NT2/D1 (cell line): ENCODE measurements at places on chromosomes 1 and 21.
A peak's percentile ranks its signal among the peaks of the same experiment; 100 is the strongest.

- DNase-seq = no peak
Measured at GRCh38 chr1:202664083-202664482, 46.2 kb downstream of the SYT2 start.

- no peak for DNase-seq
Measured at GRCh38 chr1:223083831-223084230, 59.2 kb downstream of the TLR5 start.

GRCh38 chr1:93448292-93448982, 519 bp downstream of the FNBP1L start:
- peak; percentile 32 for DNase-seq

GRCh38 chr1:18646786-18647410, 16.3 kb downstream of the PAX7 start:
- no peak for DNase-seq

DNA sequence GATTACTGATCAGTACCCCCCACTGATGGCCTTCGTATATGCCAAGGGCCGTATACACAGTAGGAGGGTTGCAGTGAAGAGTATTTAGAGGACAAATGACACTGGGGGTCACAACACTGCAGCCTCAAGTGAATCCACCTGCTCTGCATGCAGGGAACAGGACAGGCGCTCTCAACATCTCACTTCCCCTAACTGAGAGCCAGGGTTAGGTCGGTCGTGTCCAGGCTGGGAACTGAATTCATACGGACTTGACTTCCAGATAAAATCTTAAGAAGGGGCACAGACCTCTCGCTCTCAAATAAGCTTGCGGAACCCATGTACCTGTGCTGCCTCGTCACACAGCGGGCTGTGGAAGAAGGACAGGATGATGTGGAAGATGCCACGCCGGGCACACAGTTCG, 22.8 kb downstream of the MRAP start:
- DNase-seq = no peak

DNA sequence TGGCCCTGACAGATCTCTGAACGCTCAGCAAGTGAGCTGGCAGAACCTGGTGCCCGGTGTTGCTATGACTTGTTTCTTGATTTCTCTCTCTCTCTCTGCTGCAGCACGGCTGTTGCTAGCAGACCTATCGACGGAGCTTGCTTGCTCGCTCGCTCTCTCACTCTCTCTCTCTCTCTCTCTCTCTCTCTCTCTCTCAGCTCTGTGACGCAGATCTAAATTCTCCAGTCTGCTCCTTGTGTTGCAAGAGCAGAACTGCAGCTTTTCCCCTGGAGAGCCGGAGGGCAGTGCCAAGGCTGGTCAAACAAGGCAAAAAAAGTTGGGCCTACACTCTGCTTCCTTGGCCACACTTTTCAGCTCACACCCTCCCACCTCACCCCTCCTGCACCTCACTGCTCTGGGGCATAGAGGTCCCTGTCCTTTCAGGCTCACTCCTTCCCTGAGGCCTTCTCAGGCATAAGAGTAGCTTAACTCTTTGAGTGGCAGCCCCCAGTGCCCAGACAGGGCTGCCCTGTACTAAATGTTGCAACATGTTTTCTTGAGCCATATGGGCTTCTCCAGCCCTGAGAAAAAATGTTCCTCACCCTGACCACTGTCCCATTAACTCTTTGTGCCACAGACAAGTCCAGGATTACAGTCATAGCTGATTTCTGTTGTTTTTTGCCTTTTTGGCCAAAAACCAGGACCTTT, 72.2 kb downstream of the CD46 start:
- DNase-seq = peak; percentile 55

GRCh38 chr1:22615886-22616285, 20.5 kb upstream of the C1QA start:
- DNase-seq = no peak

- no peak for DNase-seq
Measured at GRCh38 chr1:33141216-33141615, 40.6 kb downstream of the TRIM62 start.

DNA sequence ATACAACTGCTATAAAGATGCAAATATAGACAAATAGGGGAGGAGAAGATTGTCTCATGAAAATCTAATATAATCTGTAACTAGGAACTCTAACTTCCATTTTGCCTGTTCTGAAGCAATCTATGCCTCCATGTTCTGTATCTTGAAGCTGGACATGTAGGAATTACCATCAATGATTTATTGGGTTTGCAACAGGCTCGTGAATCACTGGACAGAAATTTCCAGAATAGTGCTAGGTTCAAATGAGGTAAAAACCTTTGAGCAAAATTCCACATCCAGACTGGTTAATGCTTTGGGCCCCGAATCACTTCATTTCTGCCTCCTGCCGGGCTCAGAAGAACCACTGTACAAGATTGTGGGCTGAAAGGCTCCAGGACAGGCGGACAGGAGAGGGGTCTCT, 110.7 kb upstream of the CTTNBP2NL start:
- DNase-seq = no peak

DNA sequence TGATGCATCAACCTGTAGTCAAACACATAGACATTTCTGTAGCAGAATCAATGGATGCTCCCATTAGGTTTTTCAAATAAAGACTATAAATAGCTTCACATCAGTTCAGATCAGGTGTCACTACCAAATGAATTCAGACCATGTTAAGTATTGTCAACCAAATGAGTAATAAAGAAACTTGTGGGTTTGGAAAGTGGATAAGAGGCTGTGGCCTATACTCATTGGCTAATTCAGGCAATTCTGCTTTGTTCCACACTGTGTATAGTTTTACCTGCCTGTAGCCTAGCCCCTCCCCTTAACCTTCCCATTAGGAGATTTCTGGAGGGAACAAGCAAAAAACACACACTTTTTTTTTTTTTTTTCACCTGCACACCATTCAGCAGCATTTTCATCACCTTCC, 321.2 kb downstream of the HLX start:
- no peak for DNase-seq

GRCh38 chr1:2384941-2385481, 6.3 kb downstream of the MORN1 start:
- DNase-seq = no peak

DNA sequence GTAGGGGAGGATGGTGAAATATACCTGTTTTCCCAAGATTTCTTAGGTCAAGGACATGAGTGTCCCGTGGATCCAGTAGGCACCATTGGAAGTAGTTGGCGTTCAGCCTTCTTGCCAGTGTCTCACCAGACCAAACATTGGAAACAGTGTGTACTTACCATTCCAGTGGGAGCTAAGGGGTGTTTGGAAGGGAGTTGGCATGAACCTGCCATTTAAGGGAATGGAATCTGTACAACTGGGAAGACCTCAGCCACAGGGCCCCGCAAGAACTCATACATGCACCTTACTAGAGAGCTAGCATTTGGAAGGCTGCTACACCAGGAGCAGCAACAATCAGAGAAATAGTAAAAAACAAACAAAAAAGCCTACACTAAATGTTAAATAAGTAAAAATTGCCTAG, 12.7 kb downstream of the ATP5PF start:
- DNase-seq = no peak

GRCh38 chr1:151980287-151981177, 13.1 kb downstream of the S100A10 start:
- no peak for DNase-seq

DNA sequence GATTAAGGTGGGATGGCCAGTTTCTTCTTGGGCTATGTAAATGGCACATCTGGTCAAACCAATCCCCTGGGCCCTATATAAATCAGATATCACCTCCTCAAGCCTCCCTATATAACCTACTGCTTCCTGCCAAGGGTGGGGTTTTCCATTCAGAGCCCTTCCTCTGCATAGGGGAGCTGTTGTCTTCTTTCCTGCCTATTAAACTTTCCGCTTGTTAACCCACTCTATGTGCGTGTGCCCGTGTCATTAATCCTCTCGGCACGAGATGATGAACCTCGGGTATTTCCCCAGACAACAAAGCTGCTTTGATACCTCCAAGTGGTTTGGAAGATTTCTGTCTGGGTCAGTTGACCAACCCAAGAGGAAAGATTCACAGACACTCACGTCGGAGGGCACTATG, 19.3 kb upstream of the SERTAD4 start:
- DNase-seq = no peak

DNA sequence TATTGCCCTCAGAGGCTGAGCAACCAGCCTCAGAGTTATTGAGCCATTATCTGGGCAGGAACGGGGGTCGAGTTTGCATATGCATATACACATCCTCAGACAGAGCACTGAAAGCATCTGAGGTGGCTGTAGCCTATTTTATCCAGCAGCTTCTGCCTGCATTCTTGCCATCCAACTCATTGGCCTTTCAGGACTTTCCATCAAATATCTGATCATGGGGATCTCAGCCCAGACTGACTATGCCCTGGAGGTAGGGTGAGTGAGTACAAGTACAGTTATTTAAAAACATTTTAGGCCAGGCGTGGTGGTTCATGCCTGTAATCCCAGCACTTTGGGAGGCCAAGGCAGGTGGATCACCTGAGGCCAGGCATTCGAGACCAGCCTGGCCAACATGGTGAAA, 1.8 kb upstream of the MTF1 start:
- DNase-seq = no peak

DNA sequence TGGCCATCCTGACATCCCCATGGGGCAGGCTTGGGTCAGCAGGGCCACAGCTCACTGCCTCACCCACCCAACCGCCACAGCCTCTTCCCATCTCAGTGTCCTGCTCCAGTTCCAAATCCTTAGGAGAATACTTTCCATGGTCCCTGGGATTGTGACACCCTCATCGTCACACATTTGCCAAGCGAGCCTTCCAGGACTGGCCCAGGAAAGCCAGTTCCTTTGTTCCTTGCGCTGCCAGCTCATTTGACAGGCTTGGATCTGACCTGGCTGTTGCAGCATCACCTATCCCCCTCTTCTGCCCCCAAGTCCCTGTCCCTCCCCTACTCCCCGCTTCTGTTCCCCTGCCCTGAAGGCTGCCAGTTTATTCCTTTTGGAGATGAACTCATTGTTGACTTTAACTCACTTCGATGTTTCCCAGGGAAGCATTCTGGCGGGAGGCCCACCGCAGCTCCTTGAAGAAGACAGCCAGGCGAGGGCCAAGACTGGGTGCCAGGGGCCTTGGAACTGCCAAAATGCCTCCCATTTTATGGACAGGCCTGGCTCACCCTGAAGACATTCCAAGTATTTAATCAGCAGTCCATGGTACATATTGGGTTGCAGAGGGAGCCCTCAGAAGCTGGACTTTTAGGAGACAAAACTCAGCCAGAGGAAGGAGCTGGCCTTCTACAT, 10.2 kb upstream of the GNL2 start:
- DNase-seq = no peak

- DNase-seq = no peak
Measured at GRCh38 chr1:19367584-19368041, 55.5 kb downstream of the SLC66A1 start.

- peak; percentile 57 for DNase-seq
Measured at GRCh38 chr1:39410915-39411436, 80.5 kb upstream of the BMP8A start.

GRCh38 chr21:43372663-43373361, 54.1 kb downstream of the SIK1 start:
- no peak for DNase-seq

DNA sequence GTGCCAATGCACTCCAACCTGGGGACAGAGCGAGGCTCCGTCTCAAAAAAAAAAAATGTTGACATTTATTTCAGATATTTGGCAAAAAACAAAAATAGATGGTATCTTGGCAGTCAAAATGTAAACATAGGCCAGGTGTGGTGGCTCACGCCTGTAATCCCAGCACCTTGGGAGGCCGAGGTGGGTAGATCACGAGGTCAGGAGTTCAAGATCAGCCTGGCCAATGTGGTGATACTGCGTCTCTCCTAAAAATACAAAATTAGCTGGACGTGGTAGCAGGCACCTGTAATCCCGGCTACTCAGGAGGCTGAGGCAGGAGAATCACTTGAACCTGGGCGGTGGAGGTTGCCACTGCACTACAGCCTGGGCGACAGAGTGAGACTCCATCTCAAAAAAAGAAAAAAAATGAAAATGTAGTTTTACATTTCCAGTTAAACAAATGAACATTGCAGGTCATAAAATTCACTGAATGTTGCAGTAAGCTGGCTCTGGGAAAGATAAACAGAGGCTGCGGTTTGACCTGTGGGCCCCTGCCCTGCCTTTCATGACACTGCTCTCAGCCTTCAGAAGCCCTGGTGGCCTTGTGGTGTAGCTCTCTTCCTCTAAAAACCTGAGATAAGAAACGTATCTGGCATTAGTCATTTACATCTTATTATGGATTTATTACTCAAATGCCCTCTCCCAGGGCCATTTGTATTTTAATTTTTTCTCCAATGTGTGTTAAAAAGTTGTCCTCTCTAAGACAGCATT, 12.2 kb upstream of the SLC44A3 start:
- no peak for DNase-seq

- no peak for DNase-seq
Measured at GRCh38 chr1:26851106-26851684, 11.8 kb upstream of the SFN start.
